ENCODE measurements at places on chromosomes 4 and X. TPM values are rescaled to one million over a fixed set of nuclear protein-coding genes. Genes with fewer than 3 reads are reported as not detected.
A peak's percentile ranks its signal among the peaks of the same experiment; 100 is the strongest.

Gene FAM199X
- 9.0 TPM for total RNA-seq

Gene DCHS2
- not detected for total RNA-seq

DNA sequence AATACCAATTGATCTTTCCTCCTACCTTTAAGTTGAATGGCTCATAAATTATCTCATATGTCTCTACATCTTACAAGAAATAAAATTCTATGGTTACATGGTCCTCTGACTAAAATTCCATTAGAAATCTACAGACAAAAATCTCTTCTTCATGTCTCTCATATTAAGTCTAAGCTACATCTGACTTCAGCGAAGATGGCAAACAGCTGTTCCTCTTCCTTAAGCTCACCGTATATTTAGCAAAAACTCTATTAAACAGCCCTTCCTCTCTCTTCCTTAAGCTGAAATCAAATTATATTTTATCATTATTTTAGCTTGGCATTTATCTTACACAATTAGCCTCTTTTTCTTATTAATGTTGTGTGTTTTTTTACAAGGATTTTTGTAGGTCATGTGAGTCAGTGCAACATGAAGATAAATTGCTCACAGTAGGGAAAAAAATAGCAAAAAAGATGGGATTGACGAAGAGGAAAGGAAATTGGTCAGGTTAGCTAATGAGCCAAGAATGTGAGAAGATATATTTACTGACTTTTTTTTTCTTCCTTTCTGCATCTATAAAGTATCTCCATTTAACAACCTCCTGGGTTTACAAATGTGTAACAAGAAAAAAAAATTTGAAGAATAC is 2412.8 kb downstream of the ARAP2 start:
- DNase-seq, result no peak

DNA sequence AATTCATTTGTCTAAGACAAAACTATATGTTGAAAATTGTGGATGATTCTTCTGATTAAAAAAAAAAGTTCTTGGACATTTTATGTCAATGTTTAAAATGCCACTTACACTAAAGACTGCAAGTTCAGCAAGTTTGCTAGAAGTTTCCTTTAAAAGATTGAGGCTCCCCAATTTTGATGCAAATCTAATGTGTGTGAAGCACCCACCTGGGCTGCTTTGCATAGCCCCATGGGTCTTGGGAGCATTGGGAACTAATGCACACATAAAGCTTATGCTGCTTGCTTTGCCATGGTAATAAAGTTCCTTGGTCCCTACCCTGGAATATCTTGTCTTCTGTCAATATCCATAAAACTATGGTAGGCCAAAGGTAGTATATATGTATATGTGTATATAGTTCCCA is 725.9 kb upstream of the GRID2 start:
- no peak for DNase-seq

Gene LNX1
- total RNA-seq, result 10.3 TPM

- DNase-seq, result no peak
These were observed 138.3 kb downstream of the AREG start for GRCh38 chr4:74583089-74583700.

DNA sequence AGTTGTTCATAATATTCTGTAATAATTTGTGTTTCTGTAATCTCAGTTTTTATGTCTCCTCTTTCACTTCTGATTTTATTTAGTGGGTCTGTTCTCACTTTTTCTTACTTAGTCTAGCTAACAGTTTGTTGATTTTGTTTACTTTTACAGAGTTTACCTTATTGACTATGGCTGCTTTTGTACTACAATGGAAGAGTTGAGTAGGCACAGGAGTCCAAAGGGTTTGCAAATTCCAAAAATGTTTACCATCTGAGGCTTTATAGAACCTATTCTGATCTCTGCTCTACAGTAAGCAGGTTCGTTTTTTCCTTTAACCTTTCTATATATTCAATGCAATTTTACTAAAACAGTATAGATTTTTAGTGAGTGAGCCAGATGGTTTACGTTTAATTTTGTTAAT is 55.1 kb downstream of the UGT2B17 start:
- DNase-seq, result no peak

DNA sequence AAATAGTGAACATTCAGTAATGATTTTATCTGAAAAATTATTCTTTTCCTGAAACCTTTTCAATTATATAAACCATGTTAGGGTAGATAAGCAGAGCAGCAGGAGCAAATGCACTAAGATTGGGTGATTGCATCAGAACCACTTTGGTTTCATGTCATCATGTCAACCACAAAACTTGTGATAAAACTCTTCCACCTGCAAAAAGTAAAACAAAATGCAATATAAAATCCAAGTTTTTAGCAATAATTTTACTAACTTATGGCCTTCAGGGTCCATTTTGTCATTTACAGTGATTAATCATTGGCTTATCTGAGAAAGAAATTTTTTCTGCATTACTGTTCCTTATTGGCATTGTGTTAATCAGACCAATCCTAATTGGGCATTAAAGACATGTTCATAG is 42.4 kb downstream of the NHS start:
- DNase-seq, result no peak

DNA sequence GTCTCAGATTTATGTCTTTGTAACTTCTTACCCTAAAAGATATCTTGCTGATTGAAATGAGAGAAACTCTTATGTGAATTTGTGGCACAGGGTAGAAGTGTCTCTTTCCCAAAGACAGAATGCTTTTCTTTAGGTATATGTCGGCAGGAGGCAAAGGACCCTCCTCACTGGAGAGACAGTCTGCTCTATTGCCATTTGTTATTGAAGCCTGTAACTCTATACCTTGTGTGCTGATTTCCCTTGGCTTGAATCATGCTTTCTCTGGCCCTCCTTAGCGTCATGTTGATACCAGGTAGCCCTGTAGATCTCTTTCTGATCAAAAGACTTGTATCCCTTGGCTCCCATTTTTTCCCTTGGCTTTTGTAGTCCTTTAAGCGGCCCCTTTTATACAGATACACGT is 284.3 kb downstream of the CXXC4 start:
- DNase-seq, result no peak

Gene ENPP6
- total RNA-seq, result not detected

GRCh38 chr4:26337612-26338011 is 16.8 kb downstream of the RBPJ start:
- DNase-seq, result no peak

Gene RTL9
- total RNA-seq, result 0.35 TPM

DNA sequence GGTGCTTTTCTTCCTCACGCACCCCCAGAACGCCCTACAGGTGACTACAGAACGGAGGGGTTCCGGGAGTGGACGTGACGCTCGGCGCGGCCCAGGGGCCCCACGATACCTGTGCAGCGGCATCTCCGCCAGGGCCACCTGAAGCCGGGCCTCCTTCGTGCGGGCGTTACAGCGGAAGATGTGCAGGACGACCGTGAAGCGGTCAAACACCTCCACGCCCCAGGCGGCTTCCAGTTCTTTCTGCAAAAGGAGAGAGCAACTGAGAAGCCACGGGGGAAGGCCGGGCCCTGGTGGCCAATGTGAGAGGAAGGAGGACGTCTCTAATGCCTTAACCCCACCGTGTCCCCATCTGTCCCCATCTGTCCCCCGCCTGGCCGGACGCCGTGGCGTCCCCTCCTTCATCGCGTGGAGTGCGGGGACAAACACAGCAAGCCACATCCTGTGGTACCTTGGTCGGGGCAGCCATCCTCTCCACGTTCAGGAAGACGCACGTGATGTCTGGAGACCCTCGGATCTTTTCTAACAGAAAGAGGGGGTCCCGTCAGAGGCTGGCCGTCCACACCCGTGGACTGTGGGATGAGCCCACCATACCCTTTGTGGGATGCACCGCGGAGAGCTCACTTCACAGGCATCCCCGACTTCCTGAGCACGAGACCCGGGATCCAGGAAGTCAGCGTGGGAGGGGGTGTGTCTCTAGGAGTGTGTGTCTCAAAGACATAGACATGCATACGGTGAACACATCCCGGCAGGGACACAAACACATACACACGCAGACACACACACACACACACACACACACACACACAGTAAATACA is 3.6 kb downstream of the GTPBP6 start:
- peak; percentile 34 for DNase-seq

Gene MND1
- total RNA-seq, result 0.38 TPM

- no peak for DNase-seq
These were observed 39.6 kb upstream of the TMEM150C start for GRCh38 chr4:82601242-82602015.

DNA sequence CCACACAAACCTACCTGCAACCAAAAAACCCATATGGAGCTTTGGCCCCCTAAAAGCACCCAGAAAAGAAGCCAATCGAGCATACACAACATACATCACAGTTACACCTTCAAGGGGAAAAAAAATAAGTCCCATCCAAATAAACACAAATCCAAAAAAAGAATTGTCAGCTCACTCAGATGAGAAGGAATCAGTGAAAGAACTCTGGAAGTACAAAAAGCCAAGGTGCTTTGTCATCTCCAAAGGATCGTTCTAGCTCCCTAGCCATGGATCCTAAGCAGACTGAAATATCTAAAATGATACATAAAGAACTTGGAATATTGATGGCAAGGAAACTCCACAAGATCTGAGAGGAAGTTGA is 119.2 kb downstream of the NEK1 start:
- DNase-seq, result no peak

DNA sequence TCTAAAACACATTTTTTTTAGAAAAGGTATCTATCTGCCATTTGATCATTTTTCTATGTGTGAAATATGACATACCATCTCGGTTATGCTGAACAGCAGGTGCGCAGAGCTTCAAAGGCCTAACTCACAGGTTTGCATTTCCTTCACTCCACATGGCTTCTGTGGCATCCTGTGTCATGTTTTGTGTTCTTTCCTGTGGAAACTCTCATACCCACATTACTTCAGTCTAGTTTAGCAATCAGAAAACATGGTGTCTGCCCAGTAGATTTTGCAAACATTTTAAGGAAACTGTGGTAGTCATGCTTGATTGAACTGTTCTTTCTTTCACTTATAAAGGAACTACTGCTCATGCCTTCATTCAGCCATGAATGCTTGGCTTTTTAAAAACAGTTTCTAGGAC is 11.3 kb upstream of the ARAP2 start:
- no peak for DNase-seq

- DNase-seq, result no peak
These were observed 321.3 kb downstream of the RAB28 start for GRCh38 chr4:13162886-13163285.

Gene ABCG2
- total RNA-seq, result 0.75 TPM

GRCh38 chrX:103608306-103608963 is 672 bp downstream of the TCEAL3 start:
- DNase-seq, result peak; percentile 41

DNA sequence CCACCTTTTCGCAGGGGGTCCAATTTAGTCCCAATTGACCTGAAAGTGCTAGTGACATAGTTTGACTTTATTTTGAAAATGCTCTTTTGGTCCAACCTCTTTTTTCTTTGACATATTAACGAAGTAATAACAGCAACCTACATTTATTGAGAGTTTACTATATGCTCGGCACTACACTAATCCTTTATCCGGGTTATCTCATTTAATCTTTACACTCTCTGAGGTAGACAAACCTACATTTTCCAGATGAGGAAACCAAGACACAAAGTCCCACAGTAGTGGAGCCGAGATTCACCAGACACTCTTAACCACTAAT is 307 bp upstream of the ATRX start:
- DNase-seq, result no peak

DNA sequence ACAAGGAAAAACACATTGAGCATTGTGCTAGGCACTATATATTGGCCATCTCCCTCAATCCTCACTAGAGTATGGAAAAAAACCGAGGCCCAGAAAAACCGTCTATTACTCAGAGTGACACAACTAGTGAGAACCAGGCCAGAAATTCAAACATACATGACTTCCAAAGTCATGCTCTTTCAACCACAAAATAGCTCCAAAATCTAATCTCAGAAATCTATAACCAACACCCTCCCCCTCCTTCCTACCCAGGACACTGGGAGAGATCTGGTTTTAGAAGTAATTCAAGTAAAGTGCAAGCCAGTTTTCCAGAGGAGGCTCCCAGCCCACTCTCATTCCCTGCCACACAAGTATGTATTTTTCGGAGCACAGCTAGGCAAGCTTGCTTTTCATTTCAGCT is 7.6 kb downstream of the HS3ST1 start:
- no peak for DNase-seq

Gene MTTP
- total RNA-seq, result 3.3 TPM

DNA sequence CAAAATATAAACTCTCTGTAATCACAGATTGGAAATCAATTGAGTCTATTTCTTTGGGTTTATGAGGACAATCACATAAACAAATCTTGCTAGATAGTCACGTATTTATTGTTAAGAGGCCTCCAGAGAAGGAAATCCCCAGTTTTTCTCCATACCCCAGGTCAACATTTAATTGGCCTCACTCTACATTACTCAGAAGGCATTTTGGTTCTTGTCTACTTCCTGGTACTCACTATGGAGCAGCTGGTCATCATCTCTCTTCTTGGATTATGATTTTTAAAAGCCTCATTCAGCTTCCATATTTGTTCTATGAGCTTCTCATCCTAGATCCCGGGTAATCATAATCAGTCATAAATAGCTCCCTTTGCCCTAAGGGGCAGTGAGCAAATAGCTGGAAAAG is 81.6 kb upstream of the LNX1 start:
- no peak for DNase-seq

Gene TBC1D14
- total RNA-seq, result 33.1 TPM

Gene SRPK3
- total RNA-seq, result 38.0 TPM

Gene BCORL1
- total RNA-seq, result 10.1 TPM

- no peak for DNase-seq
These were observed 101.0 kb downstream of the PAPSS1 start for GRCh38 chr4:107619066-107619465.

Gene SOX3
- not detected for total RNA-seq

GRCh38 chrX:15512401-15512965 is 11.9 kb downstream of the BMX start:
- no peak for DNase-seq

- DNase-seq, result no peak
These were observed 89.4 kb downstream of the AMMECR1 start for GRCh38 chrX:110228453-110228852.

GRCh38 chr4:110196206-110196870 is 2.1 kb downstream of the ELOVL6 start:
- peak; percentile 66 for DNase-seq

GRCh38 chr4:121277194-121278105 is 103.4 kb downstream of the QRFPR start:
- DNase-seq, result no peak

Gene PPARGC1A
- total RNA-seq, result 82.8 TPM

GRCh38 chr4:17635056-17635455 is 20.6 kb downstream of the MED28 start:
- no peak for DNase-seq

Gene KLKB1
- total RNA-seq, result 1.2 TPM

DNA sequence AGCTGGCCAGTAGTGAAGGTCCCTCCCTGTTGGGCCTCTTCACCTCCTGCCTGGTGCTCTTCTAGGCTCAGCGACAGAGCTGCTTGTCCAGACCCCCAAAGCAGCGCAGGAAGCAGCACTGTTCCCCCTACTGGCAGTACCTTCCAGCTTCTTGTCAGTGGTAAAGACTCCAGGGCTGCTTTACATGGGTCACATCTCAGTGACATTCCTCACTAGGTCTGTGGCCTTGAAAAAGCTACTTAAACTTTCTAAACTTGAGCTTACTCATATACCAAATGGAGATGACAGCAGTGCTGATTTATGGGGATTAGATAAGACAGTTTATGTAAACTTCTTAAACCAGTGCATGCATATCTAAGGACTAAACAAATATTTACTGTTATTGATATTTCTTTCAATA is 117.3 kb downstream of the FAT4 start:
- no peak for DNase-seq
